GM20000 (cell line): ENCODE measurements at places on chromosomes 16 and 17.

GRCh38 chr17:17191346-17191792 is 14.8 kb downstream of the PLD6 start:
- DNase-seq, result no peak

GRCh38 chr17:78973792-78974520 is 5.8 kb downstream of the LGALS3BP start:
- DNase-seq, result no peak

DNA sequence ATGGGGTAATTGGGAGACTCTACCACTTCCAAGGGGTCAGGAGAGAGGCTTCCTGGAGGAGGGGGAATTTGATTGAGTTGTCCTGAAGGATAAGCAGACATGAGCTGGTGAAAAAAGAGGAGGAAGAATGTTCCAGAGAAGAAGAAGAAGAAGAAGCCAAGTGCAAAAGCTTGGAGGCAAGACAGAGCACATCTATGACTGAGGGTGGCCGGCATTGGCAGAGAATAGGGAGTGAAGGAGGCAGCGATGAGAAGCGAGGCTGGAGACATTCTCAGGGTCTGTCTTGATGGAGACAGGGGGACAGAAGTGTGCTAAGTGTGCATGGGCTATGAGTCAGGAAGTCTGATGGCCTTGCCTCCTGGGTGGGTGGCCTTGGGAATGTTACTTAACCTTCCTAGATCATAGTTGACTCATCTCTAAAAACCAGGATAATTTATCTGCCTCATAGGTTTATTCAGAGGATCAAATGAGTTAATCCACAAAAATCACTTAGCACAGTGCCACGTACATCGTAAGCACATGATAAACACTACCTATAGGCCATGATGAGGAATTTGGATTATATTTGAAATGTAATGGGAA is 171.7 kb downstream of the ABCC12 start:
- DNase-seq, result no peak

DNA sequence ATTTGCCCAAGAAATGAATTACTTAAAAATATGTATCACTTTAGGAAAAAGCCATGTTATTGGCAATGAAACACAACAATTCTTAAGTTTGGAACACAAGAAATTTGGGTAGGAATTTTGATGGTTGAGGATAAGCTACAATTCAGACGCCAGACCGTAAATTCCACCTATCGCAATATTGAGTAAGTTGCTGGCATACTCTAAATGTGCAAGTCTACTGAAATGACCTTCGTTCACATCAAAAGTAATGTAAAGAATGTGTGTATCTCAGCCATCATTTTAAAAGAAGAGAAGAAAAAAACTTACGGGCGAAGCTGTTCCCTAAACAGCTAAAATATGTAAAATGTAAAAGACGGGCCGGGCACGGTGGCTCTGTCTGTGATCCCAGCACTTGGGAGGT is 33.4 kb downstream of the UBE2G1 start:
- DNase-seq, result no peak

DNA sequence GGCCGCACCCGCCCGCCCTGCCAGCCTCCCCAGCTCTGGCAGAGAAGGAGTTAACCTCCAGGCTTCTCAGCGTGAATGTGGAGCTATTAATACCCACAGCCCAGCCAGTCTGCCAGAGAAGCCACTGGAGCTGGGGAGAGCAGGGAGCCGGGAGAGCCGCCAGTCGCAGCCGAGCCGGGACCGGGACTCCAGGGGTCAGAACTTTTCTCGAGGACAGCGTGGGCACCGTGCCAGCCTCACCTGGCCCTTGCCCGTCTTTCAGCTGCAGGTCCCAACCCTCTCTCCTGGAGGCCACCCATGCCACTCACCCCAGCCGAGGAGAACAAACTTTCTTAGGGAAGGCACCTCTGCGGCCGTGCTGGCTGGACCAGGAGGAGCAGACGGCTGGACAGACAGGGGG is 33.8 kb upstream of the SBK1 start:
- no peak for DNase-seq

GRCh38 chr16:82636485-82636884 is 9.7 kb downstream of the CDH13 start:
- DNase-seq, result no peak

DNA sequence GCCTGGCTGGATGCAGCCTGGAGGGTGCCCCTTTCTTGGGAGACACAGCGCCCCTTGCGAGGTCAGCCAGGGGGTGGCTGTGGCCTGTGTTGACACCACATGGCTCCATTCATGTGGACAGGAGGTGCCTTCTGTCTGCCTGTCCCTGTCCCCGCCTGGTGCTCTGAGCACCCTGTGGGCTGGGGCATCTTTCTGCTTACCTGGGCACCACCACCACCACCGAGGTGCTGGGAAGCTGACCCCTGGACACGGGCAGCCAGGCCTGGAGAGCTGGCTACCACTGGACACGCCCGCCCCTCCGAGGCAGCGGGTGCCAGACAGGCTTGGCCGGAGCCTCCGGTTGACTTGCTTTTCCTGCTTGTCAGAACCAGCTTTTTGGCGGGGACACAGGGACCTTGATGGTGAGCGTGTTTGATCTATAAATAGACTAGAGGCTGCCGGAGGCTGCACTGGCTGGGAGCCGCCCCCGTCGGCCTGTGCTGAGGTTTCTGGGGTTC is 121.3 kb upstream of the GSE1 start:
- DNase-seq, result no peak

DNA sequence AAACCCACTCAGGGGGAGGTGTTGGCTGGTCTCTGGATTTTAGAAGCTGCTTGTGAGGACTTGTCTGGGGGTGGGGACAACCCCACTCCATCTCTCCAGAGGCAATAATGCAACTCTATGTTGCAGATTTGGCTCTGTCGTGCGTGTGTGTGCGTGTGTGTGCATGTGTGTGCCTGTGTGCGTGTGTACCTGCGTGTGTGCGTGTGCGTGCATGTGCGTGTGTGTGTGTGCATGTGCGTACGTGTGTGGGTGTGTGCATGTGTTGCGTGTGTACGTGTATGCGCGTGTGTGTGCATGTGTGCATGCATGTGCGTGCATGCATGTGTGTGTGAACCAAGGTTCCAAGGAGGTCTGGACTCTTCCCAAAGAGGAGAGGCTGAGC is 120.4 kb upstream of the LHX1 start:
- DNase-seq, result no peak

- no peak for DNase-seq
Observed at GRCh38 chr16:79171504-79171903, 429.0 kb downstream of the MAF start.

GRCh38 chr16:9909072-9909825 is 273.0 kb downstream of the GRIN2A start:
- DNase-seq, result no peak
